ENCODE measurements at places on chromosomes 1 and 21.

DNA sequence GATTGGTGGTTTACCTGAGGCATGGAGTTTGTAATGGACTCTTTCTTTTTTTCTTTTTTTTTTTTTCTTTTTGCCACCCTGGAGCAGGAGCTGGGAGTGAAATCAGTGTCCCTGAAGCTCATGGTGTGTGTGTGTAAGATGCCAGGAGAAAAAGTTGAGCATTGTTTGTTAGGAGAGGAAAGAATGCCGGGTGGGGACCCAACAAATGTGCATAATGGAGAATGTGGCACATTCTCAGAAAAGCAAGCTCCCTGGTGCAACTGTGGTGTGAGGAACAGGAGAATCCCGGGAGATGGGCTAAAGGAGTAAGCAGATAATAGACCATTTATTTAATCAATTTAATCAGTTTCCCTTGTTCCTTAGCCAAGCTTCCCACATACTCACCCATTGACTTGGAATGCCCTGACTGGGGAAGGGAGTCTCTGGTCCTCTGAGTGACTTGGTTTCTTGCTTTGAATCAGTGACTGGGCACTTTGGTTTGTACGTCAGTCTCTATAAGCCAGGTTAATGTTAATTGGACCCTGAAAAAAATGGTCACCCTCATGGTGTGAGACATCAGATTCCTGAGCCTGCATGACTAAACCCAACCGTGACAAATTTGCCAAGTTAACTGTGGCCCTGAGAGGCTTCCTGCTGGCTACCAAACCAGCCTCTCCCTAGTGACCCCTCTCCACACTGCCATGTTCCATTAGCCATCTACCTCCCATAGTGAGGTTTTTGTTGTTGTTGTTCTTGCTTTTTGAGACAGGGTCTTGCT, 43.9 kb upstream of the ITPKB start:
- DNase-seq, result peak; percentile 42

- DNase-seq, result peak; percentile 9
Observed at GRCh38 chr1:7042322-7043190, 257.3 kb downstream of the CAMTA1 start.

DNA sequence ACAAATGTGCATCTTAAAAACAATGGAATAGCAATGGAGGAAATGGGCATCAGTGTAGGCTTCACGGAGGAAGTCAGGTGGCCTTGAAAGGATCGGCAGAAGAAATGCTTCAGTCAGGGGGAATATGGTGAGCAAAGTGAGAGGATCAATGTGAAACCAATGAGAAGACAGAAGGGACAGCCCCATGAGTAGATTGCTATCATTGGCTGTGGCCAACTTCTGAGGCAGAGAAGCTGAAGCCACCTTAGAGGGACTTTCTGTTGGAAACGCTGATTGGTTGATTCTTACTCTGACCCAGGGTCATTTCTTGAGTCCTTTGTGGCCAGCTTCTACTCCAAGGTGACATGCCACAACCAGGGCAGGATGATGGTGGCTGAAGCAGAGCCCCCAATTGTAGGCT, 130.7 kb upstream of the ZNF648 start:
- DNase-seq, result no peak

DNA sequence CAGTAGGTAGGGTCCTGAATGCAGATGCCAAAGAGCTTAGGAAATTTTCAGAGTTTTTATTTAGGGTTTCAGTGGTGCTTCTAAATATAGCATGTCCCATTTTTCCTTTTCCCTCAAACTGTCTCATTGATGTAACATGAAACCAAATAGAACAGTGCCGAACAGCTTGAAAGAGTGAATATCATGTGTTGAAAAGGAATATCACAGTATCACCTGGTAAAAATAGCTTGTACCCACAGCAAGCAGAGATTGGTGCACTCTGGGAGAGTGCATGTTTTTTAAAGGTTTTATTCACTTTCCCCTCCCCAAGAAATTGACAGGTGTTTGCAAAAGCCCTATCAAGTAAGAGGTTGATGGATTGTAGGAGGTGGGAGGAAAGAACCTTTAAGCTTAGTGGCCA, 41.9 kb upstream of the ELAVL4 start:
- no peak for DNase-seq

DNA sequence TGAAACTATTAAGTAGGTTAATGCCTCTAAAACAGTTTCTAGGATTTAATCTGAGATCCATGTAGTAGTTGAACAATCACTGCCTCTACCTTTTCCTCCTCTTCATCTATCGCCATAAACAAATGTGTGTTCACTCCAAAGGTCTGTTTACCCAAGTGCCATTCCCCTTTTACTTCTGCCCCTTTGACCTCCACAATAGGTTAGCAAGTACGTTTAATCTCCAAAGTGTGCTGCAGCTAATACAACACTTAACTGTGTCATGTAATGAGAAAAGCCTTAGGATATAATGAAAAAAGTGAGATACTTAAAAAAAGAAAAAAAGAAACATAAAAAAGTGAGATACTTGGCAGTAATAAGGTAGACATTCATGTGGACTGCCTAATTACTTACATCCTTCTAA, 28.2 kb downstream of the GPBP1L1 start:
- DNase-seq, result no peak

DNA sequence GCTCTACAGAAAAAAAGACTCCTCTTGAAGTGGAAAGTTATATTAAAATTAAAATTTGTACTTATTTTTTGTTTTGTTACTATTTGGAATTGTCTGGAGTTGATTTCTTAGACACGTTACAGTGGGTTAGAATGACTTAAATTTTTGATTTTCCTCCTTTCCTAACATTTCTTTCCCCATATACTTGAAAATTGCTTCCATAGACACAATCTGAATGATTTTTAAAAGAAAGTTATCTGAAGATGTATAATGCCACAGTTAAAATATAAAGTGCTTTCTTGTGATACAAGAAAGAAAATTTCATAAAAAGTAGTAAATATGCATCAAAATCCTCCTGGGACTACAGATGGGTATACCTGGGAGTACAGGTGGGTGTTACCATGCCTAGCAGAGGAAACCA, 2.3 kb downstream of the HS2ST1 start:
- DNase-seq, result no peak

GRCh38 chr1:175922254-175922881, 179.0 kb upstream of the TNR start:
- DNase-seq, result no peak

GRCh38 chr1:227883073-227883520, 64.6 kb downstream of the WNT9A start:
- no peak for DNase-seq

- DNase-seq, result no peak
Observed at GRCh38 chr1:153888533-153888932, 34.2 kb downstream of the GATAD2B start.

DNA sequence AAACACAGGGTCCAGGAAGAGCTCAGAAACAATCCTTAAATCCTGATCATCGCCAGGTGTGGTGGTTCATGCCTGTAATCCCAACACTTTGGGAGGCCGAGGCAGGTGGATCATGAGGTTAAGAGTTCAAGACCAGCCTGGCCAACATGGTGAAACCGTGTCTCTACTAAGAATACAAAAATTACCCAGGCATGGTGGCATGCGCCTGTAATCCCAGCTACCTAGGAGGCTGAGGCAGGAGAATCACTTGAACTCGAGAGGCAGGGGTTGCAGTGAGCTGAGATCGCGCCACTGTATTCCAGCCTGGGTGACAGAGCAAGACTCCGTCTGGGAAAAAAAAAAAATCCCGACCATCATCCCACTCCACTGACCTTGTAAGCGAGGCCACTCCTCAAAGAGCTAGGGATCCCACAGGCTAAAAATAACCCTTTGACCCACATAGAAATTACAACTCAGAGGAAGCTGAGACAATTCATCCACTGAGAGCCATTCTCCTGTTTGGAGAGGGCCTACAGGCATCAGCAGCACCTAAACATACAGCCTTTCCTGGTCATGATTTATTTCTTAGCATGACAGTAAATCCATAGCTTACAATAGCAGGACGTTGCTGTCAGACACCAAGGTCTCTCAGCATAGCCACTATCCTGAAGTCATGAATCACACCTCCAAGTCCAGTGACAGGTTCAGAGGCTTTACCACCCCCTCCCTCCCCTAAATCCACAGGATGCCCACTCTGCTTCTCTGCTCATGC, 66.7 kb downstream of the TGFBR3 start:
- DNase-seq, result peak; percentile 35

DNA sequence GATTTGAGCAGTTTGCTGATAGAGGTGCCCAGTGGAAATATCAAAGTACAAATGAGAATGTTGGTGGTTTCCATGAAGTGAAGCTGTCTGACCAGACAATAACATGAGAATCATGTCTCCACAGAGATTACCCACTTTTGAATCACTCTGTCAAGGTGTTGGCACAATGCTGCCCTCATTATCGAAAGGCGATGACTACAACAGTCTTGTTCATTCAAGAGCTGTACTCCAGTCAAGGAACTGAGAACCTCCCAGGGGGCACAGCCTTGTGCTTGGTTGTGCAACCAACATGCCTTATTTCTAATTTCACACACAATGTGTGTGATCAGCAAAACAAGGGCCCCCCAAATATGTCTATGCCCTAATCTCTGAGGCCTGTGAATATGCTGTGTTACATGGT, 35.7 kb downstream of the ETS2 start:
- DNase-seq, result no peak
